Esophagus muscularis mucosa (tissue), 4 donors: ENCODE measurements at places on chromosomes 2 and 18.

- no peak for DNase-seq
Measured at GRCh38 chr18:76967721-76968472, 145.5 kb downstream of the ZNF236 start.

DNA sequence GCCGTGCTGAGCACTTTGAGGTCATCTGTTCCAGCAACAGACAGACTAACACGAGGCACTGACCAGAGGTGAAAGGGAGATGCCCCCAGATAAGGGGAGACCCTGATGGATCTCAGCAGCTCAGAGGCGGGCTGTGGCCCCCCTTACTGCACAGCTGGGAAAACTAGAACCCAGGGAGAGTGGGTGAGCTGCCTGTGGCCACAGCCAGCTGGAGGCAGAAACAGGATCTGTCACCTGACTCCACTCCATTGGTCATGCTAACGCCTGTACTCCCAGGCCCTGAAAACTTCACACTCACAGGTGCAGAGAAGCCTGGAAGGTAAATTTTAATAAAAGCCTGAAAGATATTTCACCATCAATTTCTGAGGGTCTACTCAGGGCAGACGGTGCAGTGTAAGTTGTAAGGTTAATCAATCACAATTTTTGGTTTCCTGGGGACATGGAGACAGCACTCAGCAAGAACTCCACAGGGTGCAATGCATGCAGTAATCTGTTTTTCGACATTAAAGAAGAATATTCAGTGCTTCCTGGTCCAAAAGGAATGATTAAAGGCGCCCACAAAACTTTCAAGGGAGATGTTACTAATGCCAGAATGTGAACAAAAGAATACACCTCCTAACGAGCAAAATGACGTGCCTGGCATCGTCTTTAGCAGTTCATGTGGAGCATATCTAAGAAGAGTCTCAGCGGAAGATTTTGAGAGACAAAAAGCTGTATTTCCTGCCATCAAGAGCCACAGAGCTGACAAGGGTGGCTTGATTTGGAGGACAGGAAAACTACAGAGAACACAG is 173.4 kb downstream of the EIPR1 start:
- DNase-seq: no peak

DNA sequence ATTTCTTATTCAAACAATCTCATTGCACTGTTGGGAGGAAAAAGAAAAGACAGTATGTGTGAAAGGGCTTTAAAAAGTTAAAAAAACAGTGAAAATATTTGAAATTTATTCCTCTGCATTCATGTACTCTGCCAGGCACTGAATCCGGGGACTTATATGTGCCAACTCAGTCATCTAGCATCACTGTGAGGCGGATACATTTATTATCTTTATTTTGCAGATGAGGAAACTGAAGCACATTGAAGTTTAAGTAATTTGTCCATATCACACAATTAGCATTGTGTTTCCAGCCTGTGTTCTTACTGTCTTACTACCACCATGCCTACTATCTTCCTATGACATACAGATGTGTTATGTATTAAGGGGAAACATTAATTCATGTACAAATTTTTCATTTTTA is 1.8 kb downstream of the LCLAT1 start:
- no peak for DNase-seq

DNA sequence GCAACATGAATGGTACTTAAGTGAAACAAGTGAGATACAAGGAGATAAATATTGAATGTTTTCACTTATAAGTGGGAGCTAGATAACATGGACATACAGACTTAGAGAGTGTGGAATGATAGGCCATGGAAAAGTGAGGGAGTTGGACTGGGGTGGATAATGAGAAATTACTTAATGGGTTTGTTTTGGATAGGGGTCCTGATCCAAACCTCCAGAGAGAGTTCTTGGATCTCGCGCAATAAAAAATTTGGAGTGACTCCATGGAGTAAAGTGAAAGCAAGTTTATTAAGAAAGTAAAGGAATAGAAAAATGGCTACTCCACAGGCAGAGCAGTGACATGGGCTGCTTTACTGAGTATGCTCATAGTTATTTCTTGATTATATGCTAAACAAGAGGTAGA is 508.9 kb downstream of the CNTNAP5 start:
- no peak for DNase-seq

GRCh38 chr2:144470816-144471215 is 49.1 kb downstream of the ZEB2 start:
- no peak for DNase-seq

- DNase-seq: no peak
Measured at GRCh38 chr2:207282916-207283315, 117.2 kb upstream of the KLF7 start.

- DNase-seq: no peak
Measured at GRCh38 chr2:238667639-238668038, 180.2 kb upstream of the TWIST2 start.

DNA sequence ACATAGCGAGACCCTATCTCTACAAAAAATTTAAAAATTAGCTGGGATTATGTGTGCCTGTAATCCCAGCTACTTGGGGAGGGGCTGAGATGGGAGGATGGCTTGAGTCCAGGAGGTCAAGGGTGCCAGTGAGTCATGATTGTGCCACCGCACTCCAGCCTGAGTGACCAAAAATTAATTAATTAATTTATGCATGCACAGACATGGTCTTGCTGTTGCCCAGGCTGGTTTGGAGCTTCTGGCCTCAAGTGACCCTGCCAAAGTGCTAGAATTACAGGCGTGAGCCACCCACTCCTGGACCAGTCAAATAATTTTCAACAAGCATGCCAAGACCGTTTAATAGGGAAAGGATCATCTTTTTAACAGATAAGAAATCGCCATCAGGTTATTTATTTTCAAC is 57.7 kb upstream of the TFCP2L1 start:
- DNase-seq: no peak

- DNase-seq: no peak
Measured at GRCh38 chr2:101699755-101700461, 2.4 kb downstream of the MAP4K4 start.
